ENCODE measurements at places on chromosomes 3 and 15. TPM values are rescaled to one million over a fixed set of nuclear protein-coding genes. Genes with fewer than 3 reads are reported as not detected.
A peak's percentile ranks its signal among the peaks of the same experiment; 100 is the strongest.

DNA sequence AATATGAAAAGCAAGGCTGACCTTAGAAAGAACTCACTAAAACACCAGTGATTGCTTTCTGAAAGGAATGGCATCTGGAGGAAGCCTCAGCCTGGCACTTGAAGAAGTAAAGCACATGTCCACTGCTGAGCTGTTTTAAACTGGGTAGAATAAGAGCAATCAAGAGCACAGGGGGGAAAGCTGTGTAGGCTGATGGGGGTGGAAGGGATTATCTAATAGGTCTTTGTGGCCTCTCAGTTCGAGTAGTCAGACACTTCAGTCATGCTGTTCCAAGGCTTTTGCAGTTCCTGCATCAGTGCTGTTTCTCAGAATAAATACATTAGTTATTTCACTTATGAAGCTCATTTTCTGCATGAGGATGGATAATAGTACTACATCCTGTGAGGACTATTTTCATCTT, 22.6 kb downstream of the CCDC191 start:
- DNase-seq = no peak

Gene TUSC2
- total RNA-seq = 24.5 TPM

GRCh38 chr3:179526989-179527391, 35.7 kb upstream of the ACTL6A start:
- DNase-seq = peak; percentile 77

Gene SPATA12
- not detected for total RNA-seq

Gene COL6A5
- total RNA-seq = not detected

Gene SLC38A3
- total RNA-seq = 6.6 TPM

DNA sequence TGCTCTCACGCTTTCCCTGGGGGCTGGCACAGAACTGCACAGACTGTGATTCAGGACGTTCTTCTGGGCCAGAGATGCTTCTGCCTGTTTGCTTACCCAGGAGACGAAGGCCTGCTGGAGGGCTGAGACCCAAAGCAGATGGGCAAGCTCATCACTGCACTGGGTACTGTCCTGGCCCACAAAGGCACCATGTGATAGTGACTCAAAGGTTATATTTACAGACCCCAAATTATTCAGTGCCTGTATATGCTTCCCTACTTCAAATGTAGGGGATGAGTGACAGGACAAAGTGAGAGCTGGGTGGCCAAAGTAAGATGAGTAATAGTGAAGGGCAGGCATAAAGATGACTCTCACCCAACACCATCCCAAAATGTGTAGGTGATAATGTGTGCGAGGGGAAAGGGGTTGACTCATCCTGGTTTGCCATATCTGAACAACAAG, 127.4 kb downstream of the WDR76 start:
- no peak for DNase-seq

- no peak for DNase-seq
Measured at GRCh38 chr15:41921639-41922038, 27.8 kb upstream of the SPTBN5 start.

- DNase-seq = no peak
Measured at GRCh38 chr3:34463414-34463813, 665.0 kb downstream of the PDCD6IP start.

Gene APOD
- total RNA-seq = 692 TPM

Gene GP9
- total RNA-seq = 0.27 TPM

DNA sequence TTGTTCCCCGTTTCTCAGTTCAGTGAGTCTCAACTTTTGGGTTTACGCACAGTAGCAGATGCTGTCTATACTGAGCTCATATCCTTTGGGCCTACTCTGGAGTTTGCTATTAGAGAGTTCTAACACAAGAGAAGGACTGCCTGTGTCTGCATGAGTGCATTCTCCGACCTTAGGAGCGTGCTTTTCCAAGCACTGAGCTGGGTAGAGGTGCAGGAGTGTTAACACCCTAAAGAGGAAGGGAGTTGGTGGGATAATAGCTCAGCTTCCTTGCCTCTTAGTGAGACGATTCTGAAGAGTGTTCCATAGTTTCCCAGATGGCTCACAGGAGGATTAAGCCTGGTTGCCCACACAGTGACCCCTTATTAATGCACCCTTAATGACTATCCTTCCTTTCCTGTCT, 6.9 kb upstream of the OXSR1 start:
- no peak for DNase-seq

DNA sequence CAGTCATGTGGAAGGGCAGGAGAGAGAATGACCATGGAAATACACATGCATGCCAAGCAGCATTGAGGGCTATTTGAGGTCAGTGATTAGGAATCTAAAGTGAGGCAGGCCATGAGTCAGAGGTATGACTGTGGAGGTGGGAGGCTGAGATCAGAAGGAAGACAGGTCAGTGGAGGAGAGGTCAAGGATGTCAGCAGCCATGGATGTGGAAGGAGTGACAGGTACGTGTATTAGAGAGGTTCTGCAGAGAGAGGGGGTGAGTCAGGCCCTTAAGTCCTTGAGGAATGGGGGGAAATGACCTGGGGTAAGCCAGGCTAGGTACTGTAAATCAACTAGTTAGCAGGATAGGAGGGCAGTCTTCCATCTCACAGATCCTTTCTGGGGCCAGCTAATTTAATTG, 166.6 kb downstream of the ANO10 start:
- DNase-seq = no peak

Gene IQCF5
- total RNA-seq = not detected

DNA sequence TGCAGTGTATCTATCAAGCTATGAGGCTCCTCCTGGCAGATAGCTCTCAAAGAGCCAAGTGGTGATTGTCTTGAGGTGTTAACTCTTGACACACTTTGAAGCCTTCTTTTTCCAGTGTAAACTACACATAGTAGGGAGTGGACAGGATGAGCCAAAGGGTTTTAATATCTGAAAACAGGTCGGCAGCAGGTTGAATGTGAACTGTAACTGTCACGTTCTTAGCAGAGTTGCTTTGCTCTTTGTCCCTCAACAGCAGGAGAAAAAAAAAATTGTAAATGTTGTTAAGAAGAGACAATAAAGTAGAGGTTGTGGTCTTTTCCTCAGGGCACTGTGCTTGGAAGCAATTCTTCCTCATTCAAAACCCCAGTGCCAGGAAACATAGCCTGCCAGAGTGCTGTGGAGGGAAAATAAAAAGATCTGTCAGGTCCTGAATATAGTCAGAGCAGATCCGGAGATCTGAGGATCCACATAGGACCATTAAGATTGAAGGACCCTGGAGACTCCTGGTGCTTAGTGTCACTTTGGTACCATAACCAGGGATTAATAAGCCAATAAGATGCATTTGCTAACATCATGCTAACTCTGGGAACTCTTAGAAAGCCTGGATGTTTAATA, 229.7 kb downstream of the NAALADL2 start:
- DNase-seq = no peak

Gene GOLGA6L6
- not detected for total RNA-seq

Gene RNF111
- total RNA-seq = 25.9 TPM

Gene TMC3
- total RNA-seq = not detected

- DNase-seq = no peak
Measured at GRCh38 chr3:30554317-30554690, 52.1 kb upstream of the TGFBR2 start.

Gene ADAMTS9
- 53.6 TPM for total RNA-seq

Gene KBTBD12
- total RNA-seq = 36.6 TPM

GRCh38 chr3:195823280-195823679, 11.6 kb upstream of the MUC4 start:
- no peak for DNase-seq

GRCh38 chr3:54713455-54713854, 214.4 kb downstream of the LRTM1 start:
- no peak for DNase-seq

DNA sequence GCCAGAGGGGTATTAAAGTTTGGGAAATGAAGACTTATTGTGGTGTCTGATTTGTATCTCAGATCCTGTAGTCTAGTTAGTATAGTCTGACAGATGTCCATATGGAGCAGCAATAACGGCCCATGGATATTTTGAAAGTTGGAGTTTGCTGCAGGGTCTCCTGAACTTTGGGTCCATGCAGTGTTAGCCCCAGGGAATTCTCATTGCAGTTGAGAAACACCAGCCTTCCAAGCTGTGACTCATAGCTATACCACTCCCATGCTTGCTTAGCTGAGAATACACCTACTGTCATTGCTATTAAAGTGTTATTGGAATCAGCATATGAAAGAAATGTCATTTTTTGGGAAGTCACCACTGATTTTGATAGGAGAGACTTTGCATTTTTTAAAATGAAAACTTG, 29.2 kb downstream of the TMOD2 start:
- DNase-seq = no peak

- DNase-seq = no peak
Measured at GRCh38 chr3:195058336-195059005, 212.5 kb downstream of the XXYLT1 start.

DNA sequence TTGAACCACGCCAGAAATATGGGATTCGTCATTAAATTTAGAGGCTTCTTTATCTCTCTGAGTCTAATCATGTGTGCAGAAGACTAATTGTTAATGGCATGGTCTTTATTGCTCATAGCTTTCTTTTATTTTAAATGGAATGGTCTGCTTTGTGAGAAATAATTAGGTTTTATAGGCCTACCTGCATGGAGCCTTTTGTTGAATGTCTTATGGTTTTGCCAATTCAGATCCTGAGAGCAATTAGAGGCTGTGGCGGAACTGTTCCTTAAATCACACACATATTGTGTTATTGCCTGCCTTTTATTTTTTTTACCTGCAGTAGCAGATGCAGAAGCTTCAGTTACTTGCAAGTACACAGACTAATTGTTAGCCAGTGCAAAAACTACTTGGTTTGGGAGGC, 306.2 kb downstream of the NLGN1 start:
- DNase-seq = no peak

- no peak for DNase-seq
Measured at GRCh38 chr3:41966206-41966605, 4.3 kb upstream of the ULK4 start.

Gene CCDC39
- total RNA-seq = not detected

Gene PLA1A
- total RNA-seq = 2.0 TPM

- no peak for DNase-seq
Measured at GRCh38 chr3:29346828-29347227, 66.0 kb downstream of the RBMS3 start.

GRCh38 chr3:127805026-127805753, 17.1 kb downstream of the MGLL start:
- DNase-seq = peak; percentile 56

Gene DCUN1D1
- total RNA-seq = 36.3 TPM

GRCh38 chr15:77985031-77985930, 92.2 kb downstream of the TBC1D2B start:
- no peak for DNase-seq

DNA sequence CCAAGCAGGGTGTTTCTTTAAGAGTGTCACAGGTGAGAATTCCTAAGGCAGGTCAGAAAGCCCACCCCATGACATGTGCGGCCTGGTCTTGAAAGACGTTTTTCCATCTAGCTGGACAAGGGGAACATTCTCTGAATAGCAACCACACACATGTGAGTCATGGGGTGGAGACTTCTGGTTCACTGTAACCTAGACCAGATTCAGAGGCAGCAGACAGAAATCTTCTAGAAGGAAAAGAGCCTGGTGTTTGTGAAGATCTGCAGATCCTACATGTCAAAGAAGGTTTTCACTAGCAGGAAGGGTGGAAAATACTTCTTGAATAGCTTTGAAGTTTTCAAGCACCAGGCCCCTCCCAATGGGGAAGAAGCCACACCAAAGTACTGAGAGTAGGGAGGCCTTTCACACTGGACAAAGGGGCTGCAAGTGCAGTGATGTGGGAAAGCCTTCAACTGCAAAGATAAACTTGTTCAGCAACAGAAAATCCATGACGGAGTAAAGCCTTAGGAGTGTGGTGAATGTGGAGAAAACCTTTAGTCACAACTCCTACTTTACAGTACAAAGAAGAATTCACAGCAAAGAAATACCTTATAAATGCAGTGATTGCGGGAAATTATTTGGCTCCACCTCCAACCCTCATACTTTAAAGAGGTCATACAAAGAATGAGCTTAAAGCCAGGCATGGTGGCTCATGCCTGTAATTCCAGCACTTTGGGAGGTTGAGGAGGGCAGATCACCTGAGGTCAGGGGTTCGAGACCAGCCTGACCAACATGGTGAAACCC, 17.6 kb downstream of the ADAM10 start:
- DNase-seq = no peak

GRCh38 chr15:67406257-67406861, 114.6 kb upstream of the C15orf61 start:
- no peak for DNase-seq

- no peak for DNase-seq
Measured at GRCh38 chr3:40186508-40186907, 123.0 kb upstream of the EIF1B start.

DNA sequence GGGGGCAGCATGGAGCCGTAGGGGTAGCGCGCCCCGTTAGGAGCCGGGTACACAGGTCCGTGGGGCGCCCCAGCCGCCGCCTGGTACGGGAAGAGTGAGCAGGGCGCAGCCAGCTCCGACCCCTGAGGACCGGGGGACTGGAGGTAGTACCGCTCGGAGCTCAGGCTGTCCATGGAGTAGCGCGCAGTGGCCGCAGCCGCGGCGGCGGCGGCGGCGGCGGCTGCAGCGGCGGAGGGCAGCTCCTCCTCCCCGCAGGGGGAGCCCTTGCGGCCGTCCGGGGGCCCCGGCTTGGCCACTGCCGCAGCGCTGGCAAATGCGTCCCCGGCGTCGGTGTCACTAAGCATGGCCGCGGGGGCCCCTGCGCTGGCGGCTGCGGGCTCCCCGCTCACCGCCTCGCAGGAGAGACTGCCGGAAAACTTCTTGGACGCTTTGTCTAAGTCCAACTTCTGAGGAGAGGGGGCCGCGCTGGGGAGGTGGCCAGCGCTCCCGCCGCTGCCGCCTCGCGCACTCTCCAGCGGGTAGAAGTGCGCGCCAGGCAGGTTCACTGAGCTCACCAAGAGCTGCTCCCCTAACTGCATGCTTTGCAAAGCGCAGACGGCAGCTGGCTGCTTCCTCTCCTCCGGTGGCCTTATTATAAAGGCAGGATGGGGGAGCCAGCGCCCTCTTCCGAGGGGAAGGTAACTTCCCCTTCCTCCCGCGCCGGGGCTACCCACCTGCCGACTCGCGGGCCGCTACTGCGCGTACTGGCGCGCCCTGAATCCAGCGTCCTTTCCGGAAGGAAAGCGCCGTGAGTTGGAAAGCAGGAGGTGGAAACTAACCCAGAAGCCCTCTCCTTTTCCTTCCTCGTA, at the start of gene EOMES:
Gene EOMES, minus strand, starts transcription at position 607 of the 848 bp plus-strand sequence. Its CDS starts 29 bp downstream, at position 578.
- DNase-seq = no peak

- DNase-seq = no peak
Measured at GRCh38 chr15:99692825-99693224, 40.4 kb downstream of the LYSMD4 start.

DNA sequence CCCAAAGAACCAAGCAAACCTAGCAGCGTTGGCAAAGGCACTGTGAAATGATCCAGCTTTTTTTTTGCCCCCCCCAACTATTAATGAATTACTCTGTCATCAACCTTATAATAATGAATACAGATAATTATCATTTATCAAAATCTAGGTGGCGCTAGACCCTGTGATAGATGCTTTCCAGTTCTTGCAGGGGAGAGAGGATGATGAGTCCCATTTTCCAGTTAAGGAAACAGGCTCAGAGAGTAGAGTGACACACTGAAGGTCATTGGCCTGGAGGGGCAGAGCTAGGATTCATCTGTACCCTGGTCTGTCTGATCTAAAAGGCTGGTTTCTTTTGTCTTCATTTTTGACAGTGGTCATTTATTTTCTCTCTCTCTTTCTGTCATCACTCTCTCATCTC, 5.0 kb downstream of the ACOX2 start:
- DNase-seq = no peak
